ENCODE measurements at places on chromosomes 6 and 20.

GRCh38 chr6:154112181-154112809, 73.3 kb downstream of the OPRM1 start:
- DNase-seq, result no peak

- DNase-seq, result no peak
These were observed 4.9 kb upstream of the TOX2 start for GRCh38 chr20:43909720-43910119.

- no peak for DNase-seq
These were observed 23.1 kb upstream of the C6orf141 start for GRCh38 chr6:49527320-49527719.

DNA sequence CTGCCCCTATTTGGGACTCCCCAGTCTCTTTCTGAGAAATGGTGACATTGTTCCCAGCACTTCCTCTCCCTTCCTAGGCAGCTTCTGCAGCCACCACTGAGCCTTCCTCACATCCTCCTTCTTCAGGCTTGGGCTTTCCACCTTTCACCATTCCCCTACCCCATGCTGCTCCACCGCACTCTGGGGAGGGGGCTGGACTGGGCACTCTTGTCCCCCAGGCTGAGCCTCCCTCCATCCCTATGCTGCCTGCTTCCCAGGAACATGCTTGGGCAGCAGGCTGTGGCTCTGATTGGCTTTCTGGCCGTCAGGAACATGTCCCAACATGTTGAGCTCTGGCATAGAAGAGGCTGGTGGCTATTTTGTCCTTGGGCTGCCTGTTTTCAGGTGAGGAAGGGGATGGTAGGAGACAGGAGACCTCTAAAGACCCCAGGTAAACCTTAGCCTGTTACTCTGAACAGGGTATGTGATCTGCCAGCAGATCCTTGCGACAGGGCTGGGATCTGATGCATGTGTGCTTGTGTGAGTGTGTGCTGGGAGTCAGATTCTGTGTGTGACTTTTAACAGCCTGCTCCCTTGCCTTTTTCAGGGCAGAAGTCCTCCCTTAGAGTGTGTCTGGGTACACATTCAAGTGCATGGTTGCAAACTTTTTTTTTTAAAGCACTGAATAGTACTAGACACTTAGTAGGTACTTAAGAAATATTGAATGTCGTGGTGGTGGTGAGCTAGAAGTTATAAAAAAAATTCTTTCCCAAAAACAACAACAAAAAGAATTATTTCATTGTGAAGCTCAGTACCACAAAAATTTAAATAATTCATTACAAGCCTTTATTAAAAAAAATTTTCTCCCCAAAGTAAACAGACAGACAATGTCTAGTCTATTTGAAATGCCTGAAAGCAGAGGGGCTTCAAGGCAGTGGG, 2.1 kb upstream of the CDKN1A start:
- DNase-seq, result no peak

GRCh38 chr6:100464903-100465700, at the start of gene SIM1:
Gene SIM1, minus strand, starts transcription at chr6:100464921. Its CDS starts 1,453 bp downstream, at chr6:100463468.
- no peak for DNase-seq

GRCh38 chr6:18359237-18359885, 27.8 kb upstream of the RNF144B start:
- DNase-seq, result no peak

DNA sequence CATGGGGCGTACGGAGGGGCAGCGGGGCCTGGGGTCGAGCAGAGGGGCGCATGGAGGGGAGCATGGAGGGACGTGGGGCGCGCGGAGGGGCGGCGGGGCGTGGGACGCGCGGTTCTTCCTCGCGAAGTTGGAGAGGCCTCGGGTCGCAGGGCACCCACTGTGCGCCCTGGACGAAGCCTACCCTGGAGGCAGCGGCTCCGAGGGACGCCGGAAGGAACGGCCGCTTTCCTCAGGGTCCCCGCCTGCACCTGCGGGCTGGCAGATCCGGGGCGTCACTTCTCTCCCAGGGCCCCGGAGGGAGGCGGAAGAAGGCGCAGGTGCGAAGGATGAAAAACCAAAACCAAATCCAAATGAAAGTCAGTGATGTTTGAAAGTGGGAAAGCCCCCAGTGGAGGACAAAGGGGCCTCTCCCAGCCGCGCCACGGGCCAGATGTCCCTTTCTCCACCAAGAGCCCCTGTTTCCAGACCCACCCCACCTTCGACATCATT, 142.1 kb upstream of the PDE10A start:
- no peak for DNase-seq

DNA sequence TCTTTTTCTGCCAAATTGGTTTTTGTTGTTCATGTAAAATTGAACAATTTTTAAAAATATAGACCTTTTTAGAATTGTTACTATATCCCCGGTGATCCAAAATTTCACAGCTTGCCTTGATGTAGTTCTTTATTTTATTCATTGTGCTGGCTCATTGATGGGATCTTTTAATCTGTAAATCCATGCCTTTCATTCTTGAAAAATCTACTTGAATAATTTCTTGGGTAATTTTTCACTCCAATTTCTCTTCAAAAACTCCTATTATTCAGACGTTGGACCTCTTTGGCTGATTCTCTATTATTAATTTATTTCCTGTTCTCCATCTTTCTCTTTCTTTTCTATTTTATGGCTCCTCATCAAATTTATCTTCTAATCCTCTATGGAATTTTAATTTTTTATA, 476.1 kb upstream of the CITED2 start:
- DNase-seq, result no peak

DNA sequence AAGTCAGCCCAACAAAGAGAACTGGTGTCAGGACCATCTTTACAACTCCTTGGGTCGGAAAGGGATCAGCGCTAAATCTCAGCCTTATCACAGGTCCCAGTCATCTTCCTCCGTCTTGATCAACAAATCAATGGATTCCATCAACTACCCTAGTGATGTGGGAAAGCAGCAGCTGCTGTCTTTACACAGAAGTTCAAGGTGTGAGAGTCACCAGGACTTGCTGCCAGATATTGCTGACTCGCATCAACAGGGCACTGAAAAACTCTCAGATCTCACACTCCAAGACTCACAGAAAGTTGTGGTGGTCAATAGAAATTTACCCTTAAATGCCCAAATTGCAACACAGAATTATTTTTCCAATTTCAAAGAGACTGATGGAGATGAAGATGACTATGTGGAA, 25.3 kb upstream of the MTHFD1L start:
- no peak for DNase-seq

GRCh38 chr6:55438203-55438602, 110.9 kb downstream of the GFRAL start:
- no peak for DNase-seq

DNA sequence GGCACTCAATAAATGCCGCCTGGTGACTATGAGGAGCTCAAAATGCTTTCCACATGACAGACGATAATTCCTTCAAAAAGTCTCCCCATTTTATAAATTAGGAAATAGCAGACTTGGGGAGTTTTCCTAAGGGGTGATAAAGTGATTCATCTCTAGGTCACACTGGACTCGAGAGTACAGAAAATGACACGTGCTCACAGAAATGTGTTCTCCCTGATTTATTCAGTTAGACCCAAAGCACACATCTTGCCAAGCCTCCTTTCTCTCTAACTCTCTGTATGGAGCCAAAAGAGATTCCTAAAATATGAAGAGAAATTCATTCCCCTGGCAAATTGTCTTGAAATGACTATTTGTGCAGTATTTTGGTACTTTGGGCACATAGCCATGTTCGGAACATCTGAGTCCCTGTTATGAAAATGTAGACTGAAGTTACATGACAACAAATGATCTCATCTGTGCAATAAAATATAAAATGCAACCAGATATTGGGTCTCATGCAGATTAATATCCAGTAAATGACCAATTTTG, 381.1 kb downstream of the TFAP2B start:
- DNase-seq, result no peak

GRCh38 chr6:19303383-19303782, 533.8 kb upstream of the ID4 start:
- DNase-seq, result no peak

DNA sequence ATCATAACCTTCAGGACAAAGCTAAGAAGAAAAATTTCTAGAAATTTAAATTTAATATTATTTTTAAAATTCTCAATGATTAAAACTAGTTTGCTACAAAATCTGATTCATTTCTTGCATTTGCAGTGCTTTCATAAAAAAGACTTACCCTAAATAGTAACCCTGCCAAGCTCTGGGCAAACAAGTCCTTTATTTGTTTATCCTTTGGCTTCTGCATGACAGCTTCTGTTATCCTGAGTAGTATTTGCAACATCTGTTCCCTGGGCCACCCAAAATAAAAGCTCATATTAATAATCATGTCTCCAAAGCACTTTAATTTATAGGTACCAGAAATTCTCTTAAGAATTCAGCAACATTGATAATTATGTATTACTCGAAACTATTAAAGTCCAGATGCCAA, 101.3 kb downstream of the RALGAPA2 start:
- DNase-seq, result no peak

DNA sequence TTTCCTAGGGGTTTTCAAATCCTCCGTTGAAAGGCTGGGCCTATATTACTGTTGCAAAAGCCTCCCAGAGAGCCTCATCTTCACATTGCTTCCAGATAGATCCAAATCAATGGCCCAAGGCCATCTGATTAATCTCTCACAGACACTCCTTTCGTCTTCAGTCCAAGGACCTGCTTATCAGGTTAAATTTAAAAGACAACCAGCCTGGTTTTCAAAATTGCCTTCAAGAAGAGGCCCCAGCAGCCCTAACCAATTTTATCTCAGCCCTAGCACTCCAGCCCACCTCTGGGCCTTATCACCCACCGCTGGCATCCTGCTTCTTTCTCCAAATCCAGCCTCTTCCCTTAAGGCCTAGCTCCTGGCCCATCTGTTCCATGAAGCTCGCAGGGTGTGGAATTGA, 15.5 kb upstream of the CCND3 start:
- no peak for DNase-seq

DNA sequence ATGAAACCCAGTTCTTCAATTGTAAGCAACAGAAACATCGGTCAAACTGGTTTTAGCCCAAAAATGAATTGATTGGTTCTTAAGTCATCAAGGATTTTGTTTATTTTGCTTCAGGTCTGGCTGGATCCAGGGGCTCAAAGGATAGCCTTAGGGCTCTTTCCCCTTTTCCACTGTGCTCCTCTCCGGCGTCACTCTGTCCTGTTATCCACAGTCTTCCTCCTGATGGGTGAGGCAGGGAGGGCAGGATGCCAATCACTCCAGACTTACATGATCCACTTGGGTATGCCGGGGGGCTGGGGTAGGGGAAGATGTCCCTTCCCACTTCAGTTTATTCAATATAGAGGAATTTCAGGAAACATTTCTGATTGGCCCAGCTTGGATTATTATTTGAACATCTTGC, 40.0 kb downstream of the PLAGL2 start:
- no peak for DNase-seq

DNA sequence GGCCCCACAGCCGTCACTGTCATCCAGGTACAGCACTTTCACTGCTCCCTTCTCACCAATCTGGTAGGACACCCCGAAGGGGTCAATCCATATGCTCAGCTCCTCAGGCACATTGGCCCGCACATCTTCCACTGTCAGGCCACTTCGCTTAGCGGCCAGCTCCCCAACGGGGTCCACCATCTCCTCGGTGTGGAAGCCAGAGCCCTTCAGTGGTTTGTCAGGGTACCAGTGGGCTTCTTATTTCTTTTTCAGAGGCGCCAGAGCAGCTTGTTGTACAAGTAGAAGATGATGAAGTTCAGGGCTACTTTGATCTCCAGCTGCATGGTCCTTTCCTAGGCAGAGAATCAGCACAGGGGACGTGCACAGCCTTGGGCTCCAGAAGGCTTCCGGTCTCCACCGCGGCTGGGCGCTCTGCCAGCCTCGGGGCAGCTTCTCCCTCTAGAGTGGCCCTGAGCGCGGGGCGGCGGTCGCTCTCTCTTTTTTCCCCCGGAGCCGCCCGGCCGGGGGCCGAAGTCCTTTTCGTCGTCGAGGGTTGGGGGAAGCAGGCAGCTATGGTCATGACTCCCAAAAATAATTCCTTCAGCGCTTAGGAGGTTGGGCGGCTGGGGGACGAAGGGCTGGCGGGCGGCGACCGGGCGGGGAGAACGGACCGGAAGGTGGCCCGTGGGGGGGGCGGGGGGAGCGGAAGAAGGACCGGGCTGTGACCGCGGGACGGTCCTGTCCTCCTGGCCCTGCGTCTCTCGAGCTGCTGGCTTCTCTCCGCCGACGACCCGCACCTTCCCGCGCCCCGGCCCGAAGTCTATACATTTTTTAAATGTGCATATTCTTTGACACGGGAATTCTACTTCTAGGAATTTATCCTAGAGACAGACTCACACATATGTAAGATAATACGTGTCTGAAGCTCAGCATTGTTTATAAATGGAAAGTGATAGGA, 6.5 kb upstream of the ZSCAN9 start:
- no peak for DNase-seq

DNA sequence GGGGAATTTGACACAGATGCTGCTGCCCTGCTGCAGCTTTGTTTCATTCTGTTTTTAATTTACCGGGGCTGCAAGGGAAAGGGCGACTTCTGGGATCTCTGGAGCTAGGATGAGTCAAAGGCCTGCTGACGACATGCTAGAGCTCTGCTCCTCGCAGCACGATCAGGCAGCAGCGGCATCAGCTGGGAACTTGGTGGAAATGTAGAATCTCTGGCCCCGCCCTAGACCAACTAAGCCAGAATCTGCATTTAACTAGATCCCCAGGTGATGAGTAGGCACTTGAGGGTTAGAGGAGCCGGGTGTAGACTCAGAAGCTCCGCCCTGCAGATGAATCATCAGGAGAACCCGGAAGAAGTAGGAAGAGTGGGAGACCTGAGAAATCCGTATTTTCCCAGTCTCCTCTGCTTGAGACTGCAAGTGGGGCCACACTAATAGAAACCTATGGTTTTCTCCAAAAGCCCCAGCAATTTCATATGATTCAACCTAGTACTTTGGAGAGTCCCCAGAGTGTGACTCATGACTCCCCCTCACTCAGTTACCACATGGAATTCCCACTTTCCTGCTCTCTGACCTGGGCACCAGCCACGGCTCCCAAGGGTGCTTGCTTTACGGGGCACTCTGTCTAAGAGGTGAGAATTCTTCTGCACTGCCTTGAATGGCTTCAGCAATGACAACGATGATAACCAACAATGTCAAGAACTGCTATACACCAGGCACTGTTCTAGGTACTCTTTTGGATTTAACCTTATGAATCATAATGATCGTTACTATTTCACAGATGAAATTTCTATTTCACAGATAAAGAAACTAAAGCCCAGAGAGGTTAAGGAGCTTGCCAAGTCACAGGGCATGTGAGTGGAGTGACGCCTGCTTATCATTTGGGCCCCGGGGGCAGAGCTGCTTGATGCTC, 18.1 kb downstream of the TUBB2B start:
- peak; percentile 65 for DNase-seq

- DNase-seq, result no peak
These were observed 11.8 kb downstream of the PSMF1 start for GRCh38 chr20:1130058-1130694.

DNA sequence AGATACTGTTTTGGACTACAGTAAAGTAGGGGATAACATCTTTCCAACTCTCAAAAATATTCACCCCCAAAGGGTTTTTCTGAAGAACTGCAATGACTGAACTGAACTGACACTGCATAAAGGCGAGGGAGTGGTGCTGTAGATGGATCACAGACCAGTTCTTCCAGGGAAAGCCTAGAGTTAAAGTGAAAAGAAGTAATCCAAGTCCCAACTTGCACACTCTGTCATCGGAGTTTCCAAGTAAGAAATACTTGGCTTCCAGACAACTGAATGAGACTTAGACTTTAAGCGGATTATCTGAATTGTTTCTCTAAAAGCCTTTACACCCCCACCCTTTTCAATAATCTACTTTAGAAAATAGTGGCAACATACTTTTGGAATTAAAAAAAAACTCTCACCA, 134.1 kb upstream of the PREP start:
- no peak for DNase-seq

Measured in stimulated activated CD4-positive, alpha-beta T cell treated with anti-CD3 and anti-CD28 coated beads, Interleukin-2, amount 100 ng/mL, for 48 hours (primary cell).